ENCODE measurements at places on chromosomes 6 and 20.

DNA sequence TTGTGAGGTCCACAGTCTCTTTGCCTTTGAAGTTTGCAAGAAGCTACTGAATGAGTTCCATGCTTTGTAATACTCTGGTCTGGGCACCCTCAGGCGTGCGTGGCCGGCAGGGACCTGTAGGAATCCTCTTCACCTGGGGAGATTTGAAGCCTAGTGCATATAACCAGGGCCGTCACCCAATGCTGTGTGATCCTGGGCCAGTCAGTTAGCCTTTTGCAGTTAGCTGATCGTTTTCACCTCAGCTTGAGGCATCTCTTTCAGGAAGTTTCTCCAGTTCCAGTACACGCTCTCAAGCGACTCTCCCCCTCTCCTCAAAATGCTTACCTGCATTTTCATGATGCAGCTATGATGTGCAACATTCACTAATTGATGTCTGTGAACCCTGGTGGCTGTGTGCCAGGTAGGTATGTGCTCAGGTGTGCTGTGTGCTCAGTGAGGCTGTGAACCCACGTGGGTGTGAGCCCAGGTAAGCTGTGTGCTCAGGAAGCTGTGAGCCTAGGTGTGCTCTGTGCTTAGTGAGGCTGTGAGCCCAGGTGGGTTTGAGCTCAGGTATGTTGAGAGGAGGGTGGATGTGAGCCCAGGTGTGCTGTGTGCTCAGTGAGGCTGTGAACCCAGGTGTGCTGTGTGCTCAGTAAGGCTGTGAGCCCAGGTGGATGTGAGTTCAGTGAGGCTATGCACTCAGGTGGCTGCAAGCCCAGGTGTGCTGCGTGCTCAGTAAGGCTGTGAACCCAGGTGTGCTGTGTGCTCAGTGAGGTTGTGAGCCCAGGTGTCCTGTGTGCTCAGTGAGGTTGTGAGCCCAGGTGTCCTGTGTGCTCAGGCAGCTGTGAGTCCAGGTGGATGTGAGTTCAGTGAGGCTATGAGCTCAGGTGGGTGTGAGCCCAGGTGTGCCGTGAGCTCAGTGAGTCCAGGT, 120.4 kb downstream of the PHACTR3 start:
- DNase-seq = no peak

DNA sequence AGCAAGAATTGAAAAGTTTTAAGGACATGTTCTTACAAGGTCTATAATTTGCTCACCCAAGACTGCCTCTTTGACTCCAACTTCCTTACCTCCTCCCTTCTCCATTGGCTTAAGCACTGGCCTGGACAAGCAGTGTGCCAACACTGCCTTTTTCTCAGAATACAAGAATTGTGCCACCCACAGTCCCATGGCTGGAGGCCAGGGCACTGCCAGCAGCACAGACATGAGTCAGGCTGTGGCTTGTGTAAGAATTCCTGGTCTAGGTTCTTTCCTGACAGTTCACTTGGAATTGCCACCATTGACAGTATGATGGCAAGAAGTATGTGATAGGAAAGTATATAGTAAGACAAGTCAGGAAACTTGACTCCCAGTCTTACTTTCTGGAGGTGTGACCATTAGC, 202.7 kb upstream of the MARCKS start:
- DNase-seq = peak; percentile 84

- no peak for DNase-seq
These were observed 214.3 kb upstream of the PLCB4 start for GRCh38 chr20:8854571-8854970.

DNA sequence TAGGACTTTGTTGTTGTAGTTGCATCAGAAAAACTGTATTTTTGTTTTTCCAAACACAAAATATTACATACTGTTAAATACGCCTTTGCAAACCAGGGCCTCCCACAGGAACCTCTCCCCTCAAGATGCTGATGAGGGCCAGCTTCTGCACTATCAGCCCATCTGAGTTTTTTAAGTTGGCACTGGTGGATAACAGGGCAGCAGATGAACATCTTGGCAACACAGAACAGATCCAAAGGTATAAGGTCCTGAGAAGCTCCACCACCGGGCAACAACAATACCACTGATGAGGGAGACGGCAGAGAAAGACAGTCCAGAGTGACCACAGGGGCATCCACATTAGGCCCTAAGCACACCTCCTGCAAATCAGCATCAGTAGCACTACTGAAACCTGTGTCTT, 177.7 kb downstream of the DLL1 start:
- no peak for DNase-seq

GRCh38 chr6:134381959-134382358, 64.0 kb upstream of the SGK1 start:
- no peak for DNase-seq

DNA sequence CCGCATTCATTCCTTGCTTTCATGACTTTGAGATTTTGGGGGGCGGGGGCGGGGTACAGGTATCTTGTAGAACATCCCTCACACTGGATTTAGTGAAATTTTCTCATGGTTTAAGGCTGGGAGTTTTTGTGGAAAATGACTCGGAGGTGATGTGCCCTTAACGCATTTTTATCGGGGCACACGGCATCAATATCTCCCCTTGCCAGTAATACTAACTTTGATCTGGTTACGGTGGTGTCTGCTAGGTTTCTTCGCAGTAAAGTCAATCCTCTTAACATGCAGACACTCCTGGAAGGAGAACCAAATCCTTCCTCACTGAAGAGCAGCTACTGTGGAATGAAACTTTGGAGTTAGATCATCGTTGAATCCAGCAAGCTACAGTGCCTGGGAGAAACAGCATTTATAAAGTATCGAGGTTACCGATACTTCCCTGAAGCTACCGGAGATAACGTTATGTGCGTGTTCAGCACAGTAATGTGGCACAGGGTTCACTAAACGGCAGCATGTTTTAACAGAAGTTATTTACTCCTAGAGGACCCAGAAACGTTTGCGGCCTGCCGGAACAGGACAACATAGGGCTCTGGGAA, 1.2 kb upstream of the DYNLRB1 start:
- DNase-seq = no peak

DNA sequence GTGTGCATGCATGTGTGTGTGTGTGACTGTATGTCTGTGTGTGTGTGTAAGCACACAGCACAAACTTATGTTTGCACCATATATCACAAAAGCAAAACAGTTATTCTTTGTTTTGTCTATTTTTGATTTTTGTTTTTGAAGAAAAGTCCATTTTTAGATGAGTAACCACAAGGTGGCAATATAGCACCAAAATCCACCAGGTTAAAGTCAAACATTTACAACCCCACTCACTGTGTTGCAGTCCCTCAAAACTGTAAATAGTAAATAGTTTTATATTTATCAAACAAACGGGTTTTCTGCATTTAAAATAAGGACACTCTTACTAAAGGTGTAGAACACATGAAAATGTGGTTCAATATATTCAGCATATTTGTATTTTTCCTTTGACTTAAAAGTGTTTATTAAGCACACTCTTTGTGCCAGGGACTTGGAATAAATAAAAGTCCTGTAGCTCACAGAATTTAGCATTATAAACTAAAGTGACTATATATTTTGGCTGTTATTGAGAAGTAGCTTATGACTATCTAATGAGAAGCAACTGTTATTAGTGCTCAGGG, 118.5 kb downstream of the GFRAL start:
- DNase-seq = peak; percentile 17

GRCh38 chr6:163390770-163391169, 23.7 kb upstream of the QKI start:
- no peak for DNase-seq

DNA sequence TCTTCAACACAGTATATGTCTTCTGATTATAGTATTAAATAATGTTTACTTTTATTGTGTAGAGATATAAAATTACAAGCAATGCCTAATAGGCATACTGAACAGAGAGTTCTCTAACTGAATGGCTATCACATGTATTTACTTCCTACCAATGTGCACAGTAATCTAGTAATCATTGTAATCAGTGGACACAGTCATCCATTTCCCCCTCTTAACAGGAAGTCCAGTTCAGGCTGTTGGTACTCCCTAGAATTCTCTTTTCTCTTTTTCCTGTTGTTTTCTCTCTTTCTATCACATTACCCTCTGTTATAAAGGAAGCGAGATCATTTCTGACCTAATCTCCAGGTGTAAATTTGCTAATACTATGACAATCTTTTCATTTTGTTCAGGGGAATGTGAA, 172.5 kb downstream of the HTR1B start:
- no peak for DNase-seq

DNA sequence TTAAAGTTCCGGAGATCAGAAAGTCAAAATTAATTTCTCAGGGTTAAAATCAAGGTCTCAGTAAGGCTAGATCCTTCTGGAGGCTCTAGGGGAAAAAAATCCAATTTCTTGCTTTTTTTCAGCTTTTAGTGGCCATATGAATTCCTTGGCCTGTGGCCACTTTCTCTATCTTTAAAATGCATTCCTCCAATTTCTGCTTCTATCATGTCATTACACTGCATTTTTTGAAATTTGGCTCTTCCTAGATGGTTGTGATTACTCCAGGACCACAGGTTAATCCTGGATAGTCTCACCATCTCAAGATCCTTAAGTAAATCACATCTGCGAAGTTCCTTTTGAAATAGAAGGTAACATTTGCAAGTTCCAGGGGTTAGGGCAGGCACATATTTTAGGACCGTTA, 1294.9 kb upstream of the CITED2 start:
- DNase-seq = no peak

- DNase-seq = no peak
These were observed 13.6 kb upstream of the MYMX start for GRCh38 chr6:44202972-44203750.

DNA sequence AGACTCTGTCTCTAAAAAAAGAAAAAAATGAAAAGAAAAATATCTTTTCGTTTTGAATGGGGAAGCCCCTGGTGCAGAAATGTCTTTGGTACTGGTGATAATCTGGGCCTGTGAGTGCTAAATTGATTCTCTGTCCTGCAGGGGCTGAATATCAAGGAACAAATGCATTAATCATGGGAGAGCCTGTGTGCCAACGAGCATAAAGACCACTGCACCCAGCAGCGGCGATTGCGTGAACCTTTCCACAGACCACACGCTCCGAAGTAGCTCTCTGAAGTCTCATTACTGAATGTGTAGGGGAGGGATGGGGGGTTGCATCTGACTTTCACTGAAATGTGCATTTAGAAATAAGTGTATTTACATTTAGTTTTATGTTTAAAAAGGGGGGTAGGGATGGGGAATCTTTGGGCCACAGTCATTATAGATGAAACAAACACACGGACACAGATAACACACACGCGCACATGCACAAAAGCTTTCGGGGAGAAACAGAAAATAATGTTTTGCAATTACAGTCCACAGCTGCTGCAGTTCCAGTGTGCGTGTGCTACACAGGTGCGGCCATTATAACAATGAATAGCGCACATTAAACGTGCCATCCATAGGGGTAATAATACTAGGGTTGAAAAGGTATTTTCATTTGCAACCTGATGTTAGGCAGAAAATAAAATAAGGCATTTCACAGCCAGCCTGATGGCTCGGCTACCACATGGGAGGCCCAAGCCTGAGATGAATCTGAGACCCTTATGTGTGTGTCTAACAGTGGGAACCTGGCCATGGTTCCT, 154.0 kb downstream of the MBOAT1 start:
- no peak for DNase-seq

GRCh38 chr6:27837625-27838057, 74.6 kb downstream of the OR2B2 start:
- no peak for DNase-seq

- DNase-seq = no peak
These were observed 168.4 kb downstream of the VEGFA start for GRCh38 chr6:43938178-43939105.

- no peak for DNase-seq
These were observed 15.9 kb upstream of the PTGIS start for GRCh38 chr20:49583669-49584417.

DNA sequence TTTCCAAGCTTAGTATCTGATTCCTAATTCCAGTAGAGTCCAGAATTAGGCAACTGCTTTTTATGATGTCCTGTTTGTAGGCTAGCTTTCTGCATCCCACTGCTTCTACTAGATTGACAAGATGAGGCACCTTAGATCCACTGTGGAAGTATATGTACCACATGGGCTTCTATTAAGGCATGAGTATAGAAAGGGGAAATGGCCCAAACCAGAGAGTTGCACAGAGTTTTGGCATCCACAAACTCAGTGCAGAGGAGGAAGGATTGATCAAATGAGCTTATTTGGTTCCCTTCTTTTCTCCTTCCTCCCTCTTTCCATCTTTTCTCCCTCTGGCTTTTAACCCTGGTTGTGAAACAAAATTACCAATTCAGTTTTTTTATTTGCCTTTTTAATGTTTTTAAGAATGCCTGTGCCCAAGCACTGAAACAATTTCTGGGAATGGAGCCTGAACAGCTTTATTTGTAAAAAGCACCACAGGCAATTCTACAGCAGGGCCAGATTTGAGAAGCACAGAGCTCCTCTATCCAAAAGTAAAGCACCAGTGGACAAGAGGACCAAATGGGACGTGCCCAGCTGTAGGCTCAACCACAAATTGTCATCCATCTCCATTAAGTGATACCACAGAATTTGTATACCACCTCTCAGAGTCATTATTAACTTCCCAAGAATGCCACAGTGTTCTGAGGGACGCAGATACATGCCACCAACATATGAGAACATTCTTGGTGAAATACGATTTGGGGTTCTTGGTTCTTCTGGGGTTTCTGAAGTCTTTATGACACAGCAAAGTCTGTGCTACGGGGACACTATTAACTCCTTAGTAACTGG, 969.1 kb downstream of the KIF16B start:
- no peak for DNase-seq

GRCh38 chr6:152356016-152356415, 281.1 kb downstream of the SYNE1 start:
- no peak for DNase-seq

DNA sequence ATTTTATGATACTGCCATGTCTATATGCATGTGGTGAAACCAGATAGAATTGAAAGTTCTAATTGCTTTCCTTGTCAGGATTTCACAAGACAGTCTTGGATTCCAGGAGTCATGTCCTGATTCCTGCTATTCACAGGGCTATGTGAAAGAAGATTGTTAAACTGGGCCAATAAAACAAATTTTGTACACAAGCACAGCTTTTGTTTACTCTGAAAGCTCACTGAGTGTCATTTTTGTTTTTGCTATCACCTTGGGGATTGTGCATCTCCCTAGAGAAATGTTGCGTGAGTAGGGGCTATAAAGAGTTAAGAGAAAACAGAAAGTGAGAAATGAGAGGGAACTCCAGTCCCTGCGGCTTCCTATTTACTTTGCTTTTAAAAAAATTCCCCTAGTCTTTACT, 627.5 kb downstream of the PKHD1 start:
- no peak for DNase-seq

- no peak for DNase-seq
These were observed 2.0 kb downstream of the QRSL1 start for GRCh38 chr6:106631346-106631745.

Measured in SW 1271 (cell line).